Vagina (tissue), 2 donors: ENCODE measurements at places on chromosomes 1 and 21. TPM values are rescaled to one million over a fixed set of nuclear protein-coding genes. Genes with fewer than 3 reads are reported as not detected.

GRCh38 chr1:81407000-81407821 lies 393.5 kb upstream of the ADGRL2 start:
- H3K36me3 ChIP-seq, result no peaks in the 10 kb centered on the region
- no peak overlapping the region for H3K4me3 ChIP-seq
- no peak for DNase-seq
- no peaks in the 10 kb centered on the region for H3K27me3 ChIP-seq
- no peak overlapping the region for H3K27ac ChIP-seq
- H3K4me1 ChIP-seq, result no peaks in the 10 kb centered on the region

- peaks cover 100% of the 10 kb centered on the region for H3K4me1 ChIP-seq
- DNase-seq, result no peak
- no peak overlapping the region for H3K4me3 ChIP-seq
- peak overlapping the region; percentile 89 for H3K27ac ChIP-seq
Measured at GRCh38 chr1:21338573-21339355, 48.5 kb upstream of the ECE1 start.

Gene TNFRSF18
- 4.4 TPM for total RNA-seq

DNA sequence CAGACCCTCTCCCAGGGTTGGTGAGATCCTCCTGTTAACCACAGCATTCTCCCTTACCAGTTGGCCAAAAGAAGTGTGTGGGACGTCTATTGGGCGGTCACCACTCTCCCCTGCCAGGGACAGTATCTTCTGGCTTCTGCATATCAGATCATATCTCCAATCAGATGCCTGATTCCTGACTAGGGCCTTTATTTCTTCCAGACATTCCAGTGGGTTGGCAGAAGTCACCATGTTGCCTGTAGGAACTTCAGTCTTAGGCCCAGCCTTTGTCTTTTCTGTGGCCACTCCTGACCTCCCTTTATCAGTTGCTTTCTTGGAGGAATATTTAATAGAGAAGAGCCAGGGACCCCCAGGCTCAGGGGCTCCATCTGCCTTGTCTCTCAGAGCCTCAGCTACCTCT lies 130.4 kb upstream of the F3 start:
- no peak for DNase-seq
- H3K36me3 ChIP-seq, result no peaks in the 10 kb centered on the region
- H3K27me3 ChIP-seq, result no peaks in the 10 kb centered on the region
- H3K27ac ChIP-seq, result no peak overlapping the region
- H3K4me1 ChIP-seq, result no peaks in the 10 kb centered on the region

GRCh38 chr1:246302251-246302625 lies 204.8 kb downstream of the SMYD3 start:
- H3K4me1 ChIP-seq, result peaks cover 10% of the 10 kb centered on the region
- no peak overlapping the region for H3K27ac ChIP-seq
- H3K36me3 ChIP-seq, result no peaks in the 10 kb centered on the region

DNA sequence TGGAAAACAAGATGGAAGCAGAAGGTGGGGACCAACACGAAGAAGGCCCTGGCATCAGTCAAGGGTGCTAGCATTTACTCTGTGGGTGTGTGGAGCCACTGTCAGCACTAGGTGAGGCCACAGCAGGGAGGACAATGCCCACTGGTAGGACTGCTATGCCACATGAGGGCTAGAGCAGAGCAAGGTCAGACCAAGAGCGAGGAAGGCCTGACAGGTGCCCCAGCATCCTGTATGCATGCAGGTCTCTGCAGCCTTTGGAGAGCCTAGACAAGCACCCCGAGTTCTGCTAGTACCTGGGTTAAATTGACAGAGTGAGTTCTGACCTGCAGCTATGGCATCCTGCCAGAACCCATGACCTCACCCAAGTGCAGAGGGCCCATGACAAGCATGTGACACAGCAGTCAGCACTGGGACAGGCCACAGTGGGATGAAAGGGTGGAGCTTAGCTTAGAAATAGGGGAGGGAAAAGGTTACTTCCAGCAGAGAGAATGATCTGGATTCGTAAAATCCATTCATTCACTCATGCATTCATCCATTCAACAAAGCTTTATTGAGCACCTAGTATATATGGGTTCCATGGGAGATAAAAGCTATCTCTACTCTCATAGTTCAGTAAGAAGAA lies 9.0 kb upstream of the CSF1 start:
- H3K36me3 ChIP-seq, result no peaks in the 10 kb centered on the region
- H3K4me1 ChIP-seq, result peaks cover under 1% of the 10 kb centered on the region
- no peak overlapping the region for H3K27ac ChIP-seq
- DNase-seq, result no peak
- no peaks in the 10 kb centered on the region for H3K27me3 ChIP-seq

Gene CCDC30
- 1.5 TPM for total RNA-seq

Gene RBP7
- total RNA-seq, result 36.3 TPM

DNA sequence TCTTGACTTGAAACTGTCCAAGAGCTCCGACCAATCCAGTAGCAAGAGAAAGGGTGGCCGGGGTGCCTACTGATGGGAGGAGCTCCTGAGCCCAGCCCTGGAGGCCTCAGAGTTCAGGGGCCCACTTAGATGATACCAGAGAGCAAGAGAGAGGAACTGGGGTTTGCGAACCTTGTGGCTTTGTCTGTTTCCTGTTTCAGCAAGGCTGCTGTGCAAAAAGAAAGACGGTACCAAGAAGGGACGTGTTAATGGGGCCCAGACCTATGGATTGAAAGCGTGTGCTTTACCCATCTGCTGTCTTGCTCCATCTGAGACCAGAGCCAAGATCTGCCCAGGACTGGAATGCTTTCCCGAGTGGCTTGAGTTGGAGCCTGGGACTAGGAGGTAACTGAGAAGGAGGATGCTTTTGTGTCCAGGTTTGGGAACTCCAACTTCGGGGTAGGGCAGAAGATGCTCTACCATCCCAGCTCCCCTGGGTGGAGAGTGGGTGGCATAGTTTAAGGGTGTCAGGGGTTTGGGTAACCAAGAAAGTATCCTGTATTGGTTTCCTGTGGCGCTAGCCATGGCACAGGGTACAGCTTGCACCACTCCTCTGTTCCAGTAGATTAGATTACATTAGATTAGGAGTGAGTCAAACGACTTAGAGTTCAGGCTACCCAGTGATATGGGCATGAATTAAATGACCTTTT lies at the start of gene TRAF3IP3:
TRAF3IP3 (plus strand) TSS at position 128 of the 689 bp plus-strand sequence. CDS start 3,987 bp downstream, outside the sequence.
- DNase-seq, result no peak
- H3K4me1 ChIP-seq, result no peaks in the 10 kb centered on the region
- H3K36me3 ChIP-seq, result no peaks in the 10 kb centered on the region
- no peaks in the 10 kb centered on the region for H3K27me3 ChIP-seq

Gene IL24
- 1.5 TPM for total RNA-seq

- no peak overlapping the region for H3K27ac ChIP-seq
- peaks cover 11% of the 10 kb centered on the region for H3K4me1 ChIP-seq
- no peaks in the 10 kb centered on the region for H3K36me3 ChIP-seq
- no peak overlapping the region for H3K4me3 ChIP-seq
- no peaks in the 10 kb centered on the region for H3K27me3 ChIP-seq
Measured at GRCh38 chr1:154840269-154841176, 29.6 kb downstream of the KCNN3 start.

Gene C4BPA
- total RNA-seq, result not detected

Gene KCNN3
- total RNA-seq, result 7.4 TPM

DNA sequence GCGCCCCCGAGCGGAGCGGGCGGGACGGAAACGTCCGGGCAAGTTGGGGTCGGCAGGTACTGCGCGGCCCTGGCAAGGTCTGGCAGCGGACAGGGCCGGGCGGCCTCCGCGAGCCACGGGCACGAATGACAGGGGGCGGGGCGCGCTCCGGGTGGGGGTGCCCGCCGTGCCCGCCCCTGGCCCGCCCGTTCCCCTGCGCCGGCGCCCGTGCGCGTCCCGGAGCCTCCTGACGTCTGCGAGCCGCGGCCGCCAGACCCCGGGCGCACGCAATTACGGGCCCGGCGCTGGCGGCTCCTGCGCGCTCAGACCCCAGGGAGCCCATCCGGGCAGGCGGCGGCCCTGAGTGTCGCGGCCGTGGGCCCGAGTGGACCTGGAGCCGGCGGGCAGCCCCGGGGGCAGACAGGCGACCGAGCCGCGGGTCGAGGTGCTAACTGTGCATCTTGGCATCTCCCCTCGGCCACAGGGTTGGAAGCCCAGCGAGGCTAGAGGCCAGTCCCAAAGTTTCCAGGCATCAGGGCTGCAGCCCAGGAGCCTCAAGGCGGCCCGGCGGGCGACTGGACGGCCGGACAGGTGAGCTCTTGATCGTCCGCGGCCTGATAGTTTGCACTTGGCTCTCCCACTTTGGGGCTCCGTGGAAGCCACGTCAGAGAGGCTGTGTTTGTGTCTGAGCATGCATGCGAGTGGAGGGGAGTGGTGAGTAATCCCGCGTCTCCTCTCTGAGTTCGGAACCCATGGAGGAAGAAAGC lies 918 bp downstream of the MIB2 start:
- peaks cover 40% of the 10 kb centered on the region for H3K4me1 ChIP-seq
- no peaks in the 10 kb centered on the region for H3K27me3 ChIP-seq

Gene ADAM30
- not detected for total RNA-seq

DNA sequence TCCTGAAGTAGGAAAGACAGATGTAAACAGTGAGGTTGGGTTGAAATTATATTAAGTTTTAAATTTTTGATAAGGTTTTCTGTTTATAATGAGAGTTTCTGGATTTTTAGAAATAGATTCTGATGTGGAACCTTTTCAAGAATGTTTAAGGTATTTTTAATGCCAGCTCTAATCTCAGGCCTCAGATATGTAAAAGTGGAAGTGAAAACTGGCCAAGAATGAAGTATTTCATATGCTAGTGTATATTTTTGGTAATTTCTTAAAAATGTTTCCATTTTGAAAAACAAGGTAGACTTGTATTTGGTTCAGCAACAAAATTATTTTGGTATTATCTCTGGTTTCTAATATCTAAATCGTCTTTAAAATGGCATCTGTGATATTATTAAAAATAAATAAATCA lies 14.4 kb downstream of the IFNAR1 start:
- no peak overlapping the region for H3K4me3 ChIP-seq
- DNase-seq, result no peak
- peaks cover 27% of the 10 kb centered on the region for H3K36me3 ChIP-seq
- H3K27me3 ChIP-seq, result no peaks in the 10 kb centered on the region
- no peak overlapping the region for H3K27ac ChIP-seq
